ENCODE measurements at places on chromosomes 2 and 18.

- no peak for DNase-seq
Measured at GRCh38 chr2:64177315-64177714, 33.1 kb upstream of the PELI1 start.

GRCh38 chr2:46498681-46499080 lies 19.3 kb downstream of the TMEM247 start:
- DNase-seq = no peak

DNA sequence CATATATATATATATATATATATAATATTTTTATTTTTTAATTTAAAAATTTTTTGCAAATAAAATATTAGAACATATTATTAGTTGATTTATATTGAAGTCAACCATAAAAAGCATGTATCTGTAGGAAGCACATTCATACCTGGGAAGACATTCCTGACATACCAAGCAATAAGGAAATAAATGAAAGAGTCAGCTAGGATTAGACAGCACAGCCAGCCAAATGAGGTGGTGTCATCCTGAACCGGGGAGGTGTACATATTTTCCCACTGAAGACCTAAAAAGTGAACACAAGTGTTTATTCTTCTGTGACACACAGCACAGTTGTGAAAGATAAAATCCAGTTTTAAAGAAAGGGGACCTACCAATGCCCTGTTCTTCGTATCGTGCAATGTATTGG lies 149.2 kb downstream of the ABCA12 start:
- no peak for DNase-seq

- no peak for DNase-seq
Measured at GRCh38 chr2:231621051-231621879, 28.6 kb downstream of the TEX44 start.

- peak; percentile 73 for DNase-seq
Measured at GRCh38 chr18:44229693-44230108, 451.0 kb upstream of the SETBP1 start.

DNA sequence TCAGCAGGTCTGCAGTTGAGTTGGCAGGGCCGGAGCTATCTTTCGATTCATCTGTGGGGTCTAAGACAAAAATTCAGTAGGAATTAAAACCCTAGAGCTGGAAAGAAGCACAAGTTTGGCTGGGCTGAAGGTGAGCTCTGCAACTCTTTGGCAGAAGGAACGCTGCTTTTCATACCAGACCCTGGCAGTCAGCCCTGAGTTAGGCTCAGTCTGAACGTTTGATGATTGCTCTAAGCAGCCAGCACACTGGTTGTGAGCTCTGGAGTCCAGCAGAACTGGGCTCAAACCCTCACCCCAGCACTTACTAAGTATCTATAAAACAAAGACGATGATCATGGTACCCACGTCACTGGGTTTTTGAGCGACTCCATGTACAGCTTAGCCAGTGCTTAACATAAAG lies 192.5 kb downstream of the TNS1 start:
- no peak for DNase-seq

DNA sequence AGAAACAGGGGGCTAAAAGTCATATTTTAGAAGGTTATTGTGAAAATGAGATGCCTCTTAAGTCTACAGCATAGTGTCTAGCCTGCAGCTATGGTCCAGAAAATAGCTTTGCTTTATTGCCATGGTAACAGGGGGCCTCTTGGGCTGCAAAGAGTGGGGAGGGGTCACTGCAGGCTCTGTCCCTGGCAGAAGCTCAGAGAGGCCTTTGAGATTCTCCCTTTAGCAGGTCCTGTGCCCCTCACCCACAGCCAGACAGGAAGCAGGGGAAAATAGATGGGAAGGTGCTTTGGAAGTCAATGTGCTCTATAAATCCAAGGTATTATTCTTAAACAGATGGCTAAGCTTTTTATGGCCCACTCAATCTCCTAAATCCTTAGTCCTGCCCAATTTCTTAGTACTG lies 1021.3 kb upstream of the GYPC start:
- no peak for DNase-seq

GRCh38 chr2:174062934-174063333 lies 97.8 kb upstream of the SP3 start:
- no peak for DNase-seq

- DNase-seq = no peak
Measured at GRCh38 chr18:62496262-62496661, 26.6 kb upstream of the ZCCHC2 start.

- DNase-seq = no peak
Measured at GRCh38 chr2:234761910-234762309, 189.9 kb upstream of the SH3BP4 start.

DNA sequence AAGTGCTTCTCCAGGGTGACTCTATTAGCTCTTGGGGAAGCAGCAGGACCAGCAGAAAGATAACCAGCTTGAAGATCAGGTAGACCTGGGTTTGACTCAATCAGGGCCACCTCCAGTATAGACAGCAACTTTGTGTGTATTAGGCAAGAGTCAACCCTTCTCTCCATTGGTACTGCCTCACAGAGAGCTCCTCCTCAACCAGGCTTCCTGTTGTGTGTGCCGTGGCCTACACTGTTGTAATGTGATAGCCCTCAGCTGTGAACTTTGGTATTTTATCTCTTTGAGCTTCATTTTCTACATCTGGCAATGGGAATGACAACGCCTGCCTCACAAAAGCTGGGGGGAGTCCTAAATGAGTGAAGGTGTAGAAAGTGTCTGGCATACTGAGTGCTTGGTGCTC lies 17.0 kb upstream of the MAP3K20 start:
- no peak for DNase-seq

DNA sequence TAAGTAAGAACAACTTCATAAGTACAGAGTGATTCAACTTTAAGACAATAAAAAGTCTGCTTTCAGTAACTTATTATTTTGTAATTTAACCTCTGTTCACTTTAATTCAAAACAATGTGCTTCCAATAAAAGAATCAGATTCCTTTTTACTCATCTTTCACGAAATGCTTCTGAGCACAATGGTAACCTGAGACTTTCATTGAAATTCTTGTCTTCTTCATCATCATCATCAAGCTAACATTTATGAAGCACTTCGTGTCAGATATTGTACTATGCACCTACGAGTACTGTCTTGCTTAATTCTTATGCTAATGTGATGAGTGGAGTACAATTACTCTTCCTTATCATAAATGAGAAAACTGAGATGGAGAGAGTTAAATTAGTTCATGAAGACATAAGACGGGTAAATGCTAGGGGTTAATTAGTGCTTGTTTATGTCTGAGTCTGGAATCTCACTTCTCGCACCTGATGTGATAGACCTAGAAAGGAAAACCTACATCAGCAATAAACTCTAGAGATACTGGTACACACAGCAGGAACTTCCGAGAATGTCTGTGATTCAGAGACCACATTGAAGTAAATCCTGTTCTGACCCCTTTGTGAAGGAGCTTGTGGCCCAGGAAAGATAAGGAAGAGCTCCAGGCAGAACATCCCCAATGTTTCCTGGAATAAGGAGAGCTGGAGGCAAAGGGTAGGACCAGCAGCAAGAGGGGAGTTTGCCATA lies 227.6 kb upstream of the ETAA1 start:
- no peak for DNase-seq

DNA sequence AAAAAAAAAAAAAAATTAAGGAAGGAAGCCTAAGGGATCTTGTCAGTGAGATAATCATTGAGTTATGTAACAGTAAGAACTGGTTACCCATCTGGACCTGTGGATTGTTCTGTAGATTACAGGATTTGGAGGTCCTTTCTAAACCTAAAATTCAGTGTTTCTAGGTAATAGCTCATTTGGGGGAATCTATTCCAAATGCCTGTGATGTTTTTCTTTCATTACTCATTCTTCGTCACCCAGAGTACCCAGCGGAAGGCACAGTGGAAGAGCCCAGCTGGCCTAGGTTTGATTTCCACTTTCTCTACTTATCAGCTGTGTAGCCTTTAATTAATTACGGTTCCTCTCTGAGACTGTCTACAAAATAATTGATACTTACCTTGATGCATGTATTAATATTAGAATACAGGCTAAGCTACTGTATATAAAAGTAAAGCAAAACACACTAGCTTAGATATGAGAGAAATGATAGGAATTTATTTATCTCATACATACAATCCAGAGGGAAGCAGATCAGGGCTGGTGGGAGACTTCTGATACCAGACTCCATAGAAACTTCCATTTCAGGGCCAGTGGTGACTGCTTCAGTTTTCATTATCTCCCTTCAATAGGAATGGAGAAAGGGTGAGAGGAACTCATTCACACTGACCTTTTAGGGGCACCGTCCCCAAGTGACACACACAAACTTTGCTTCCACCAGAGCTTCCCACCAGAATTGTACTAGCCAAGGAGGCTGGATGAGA lies 115.8 kb upstream of the NOSTRIN start:
- DNase-seq = no peak

- DNase-seq = no peak
Measured at GRCh38 chr2:219688560-219689445, 61.4 kb downstream of the SLC4A3 start.

DNA sequence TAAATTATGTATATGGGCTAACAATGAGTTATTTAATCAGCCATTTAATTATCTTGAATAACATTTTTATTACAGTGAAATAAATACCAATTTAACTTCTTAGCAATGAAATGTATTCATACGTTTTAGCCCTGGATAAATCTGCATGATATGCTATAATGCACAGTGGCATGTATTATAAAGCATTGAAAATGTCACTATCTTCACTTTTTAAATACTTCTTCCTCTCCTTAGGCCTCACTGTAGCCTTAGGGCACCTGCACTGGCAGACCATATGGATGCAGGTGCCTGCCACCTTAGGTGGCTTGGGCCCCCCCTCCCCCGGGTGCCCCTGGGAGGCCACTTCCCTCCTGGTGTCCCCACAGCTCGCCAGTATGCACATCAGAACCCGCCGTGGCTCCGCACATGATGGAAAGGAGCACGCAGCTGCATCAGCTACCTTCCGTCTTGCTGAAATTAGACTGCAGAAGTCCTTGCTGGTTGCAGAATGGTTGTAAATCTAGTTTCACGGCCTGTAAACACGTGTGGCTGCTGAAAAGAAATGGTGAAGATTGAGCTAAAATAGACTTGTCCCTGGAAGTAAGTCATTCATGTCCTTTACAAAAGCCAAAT lies 56.7 kb downstream of the ADI1 start:
- DNase-seq = no peak

DNA sequence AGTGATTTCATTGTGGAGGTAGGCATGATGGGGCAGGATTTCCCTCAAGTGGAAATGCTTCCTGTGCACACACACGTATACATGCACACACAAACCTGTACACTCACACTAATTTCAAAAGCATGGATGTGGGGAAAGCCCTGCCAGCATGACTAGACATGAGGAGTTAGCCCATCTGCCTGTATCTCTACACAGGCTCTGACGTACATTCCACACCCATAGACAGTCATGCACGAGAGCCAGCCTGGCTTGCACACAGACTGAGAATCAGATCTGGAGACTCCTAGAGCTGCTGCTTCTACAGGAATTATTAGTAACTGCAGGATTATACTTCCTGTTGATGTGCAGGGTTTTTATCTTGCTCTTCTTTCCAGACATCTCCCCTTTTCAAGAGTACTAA lies 27.3 kb upstream of the NFU1 start:
- DNase-seq = no peak

- peak; percentile 16 for DNase-seq
Measured at GRCh38 chr2:199979832-199980628, 24.6 kb downstream of the MAIP1 start.

All from hypothalamus (tissue), 51 donors.